ENCODE measurements at places on chromosomes 2 and 18. TPM values are rescaled to one million over a fixed set of nuclear protein-coding genes. Genes with fewer than 3 reads are reported as not detected.

C2orf66 gene
- 0.38 TPM for total RNA-seq

EMILIN2 gene
- 12.7 TPM for total RNA-seq

REG3G gene
- not detected for total RNA-seq

IL1RL1 gene
- 2.2 TPM for total RNA-seq

IL36B gene
- not detected for total RNA-seq

TMEM247 gene
- total RNA-seq, result not detected

KCNJ3 gene
- not detected for total RNA-seq

CERS6 gene
- 11.2 TPM for total RNA-seq

TGIF1 gene
- total RNA-seq, result 70.0 TPM

OR6B2 gene
- not detected for total RNA-seq

IL18RAP gene
- 7.6 TPM for total RNA-seq

VSNL1 gene
- total RNA-seq, result not detected

ASIC4 gene
- total RNA-seq, result 0.19 TPM

TMEM17 gene
- total RNA-seq, result 0.70 TPM

DLGAP1 gene
- 0.17 TPM for total RNA-seq

CHRNG gene
- total RNA-seq, result not detected

CLEC4F gene
- not detected for total RNA-seq

GPR75 gene
- 1.2 TPM for total RNA-seq

AMER3 gene
- total RNA-seq, result not detected

SCN7A gene
- not detected for total RNA-seq

TXNDC2 gene
- total RNA-seq, result not detected

DCTN1 gene
- 68.9 TPM for total RNA-seq

LYPD6B gene
- total RNA-seq, result not detected

ABCG5 gene
- total RNA-seq, result not detected

GPR55 gene
- 6.8 TPM for total RNA-seq

UPP2 gene
- not detected for total RNA-seq

HOXD12 gene
- total RNA-seq, result not detected

TBR1 gene
- 0.05 TPM for total RNA-seq

HOXD8 gene
- not detected for total RNA-seq

ABCB11 gene
- total RNA-seq, result not detected

SPATA3 gene
- total RNA-seq, result 2.3 TPM

CEP192 gene
- 36.6 TPM for total RNA-seq

FABP1 gene
- total RNA-seq, result not detected

ZAP70 gene
- 164 TPM for total RNA-seq

SLC23A3 gene
- 4.0 TPM for total RNA-seq

SNX17 gene
- total RNA-seq, result 70.7 TPM

COLEC11 gene
- total RNA-seq, result 0.41 TPM

GREB1 gene
- 2.2 TPM for total RNA-seq

CXCR4 gene
- 338 TPM for total RNA-seq

KIF1A gene
- total RNA-seq, result 28.8 TPM

LBX2 gene
- total RNA-seq, result 1.2 TPM
